ENCODE measurements at places on chromosomes 5 and 9. TPM values are rescaled to one million over a fixed set of nuclear protein-coding genes. Genes with fewer than 3 reads are reported as not detected.
A peak's percentile ranks its signal among the peaks of the same experiment; 100 is the strongest.

Gene FAM78A
- total RNA-seq = 128 TPM

- H3K27ac ChIP-seq = no peak overlapping the region
- no peak for DNase-seq
- H3K4me3 ChIP-seq = no peak overlapping the region
- H3K27me3 ChIP-seq = no peaks in the 10 kb centered on the region
- H3K36me3 ChIP-seq = peaks cover 23% of the 10 kb centered on the region
- H3K4me1 ChIP-seq = peaks cover 2% of the 10 kb centered on the region
Observed at GRCh38 chr9:15211815-15212495, 95.1 kb downstream of the TTC39B start.

- H3K27ac ChIP-seq = no peak overlapping the region
- H3K4me3 ChIP-seq = no peak overlapping the region
- H3K36me3 ChIP-seq = no peaks in the 10 kb centered on the region
- no peak for DNase-seq
- H3K27me3 ChIP-seq = peaks cover 2% of the 10 kb centered on the region
Observed at GRCh38 chr5:160458806-160459800, 37.4 kb downstream of the PTTG1 start.

DNA sequence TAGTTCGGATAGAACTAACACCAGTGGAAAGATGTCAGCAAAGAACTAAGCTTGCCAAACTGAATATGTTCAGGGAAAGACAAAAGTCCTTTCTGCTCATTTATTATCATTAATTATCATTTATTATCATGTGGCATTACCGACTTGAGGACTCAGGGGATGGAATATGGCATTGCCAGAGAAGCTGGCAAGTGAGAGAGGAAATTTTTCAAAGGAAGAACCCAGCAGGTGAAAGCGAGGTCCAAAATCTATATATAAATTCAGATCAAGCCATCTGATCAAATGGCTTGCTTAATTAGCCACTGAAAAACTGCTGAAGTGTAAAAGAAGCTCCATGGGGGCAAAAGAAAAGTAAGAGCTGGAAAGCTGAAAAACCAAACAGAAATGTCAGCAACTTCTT is 1049.6 kb upstream of the SEMA6A start:
- no peaks in the 10 kb centered on the region for H3K27me3 ChIP-seq
- DNase-seq = no peak
- no peak overlapping the region for H3K27ac ChIP-seq
- H3K4me1 ChIP-seq = no peaks in the 10 kb centered on the region

Gene PTPRD
- total RNA-seq = not detected

- H3K4me1 ChIP-seq = peaks cover 44% of the 10 kb centered on the region
- no peak overlapping the region for H3K27ac ChIP-seq
- H3K4me3 ChIP-seq = no peak overlapping the region
- DNase-seq = no peak
- peaks cover 15% of the 10 kb centered on the region for H3K36me3 ChIP-seq
- H3K27me3 ChIP-seq = no peaks in the 10 kb centered on the region
Observed at GRCh38 chr9:121363622-121363961, 6.5 kb downstream of the STOM start.

Gene ZNF366
- total RNA-seq = not detected

Gene CDX1
- not detected for total RNA-seq

DNA sequence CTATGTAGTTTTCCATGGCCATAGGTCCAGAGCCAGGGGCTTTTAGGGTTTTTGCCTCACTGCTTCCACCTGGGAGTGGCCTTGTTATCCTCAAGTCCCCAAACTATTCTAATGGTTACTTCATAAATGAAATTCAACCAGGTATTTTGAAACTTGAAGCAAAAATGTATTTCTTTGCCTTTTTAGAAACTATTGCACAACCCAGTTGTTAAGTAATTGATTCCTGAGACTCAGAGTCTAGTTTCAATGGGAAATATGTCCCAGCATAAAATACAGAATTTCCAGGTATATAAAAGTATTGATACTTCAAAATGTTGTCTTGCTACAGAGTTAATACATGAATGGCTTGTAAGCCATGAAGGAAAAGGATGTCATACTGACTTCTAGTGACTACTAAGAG is 456.2 kb upstream of the DAB2 start:
- no peaks in the 10 kb centered on the region for H3K4me1 ChIP-seq
- DNase-seq = no peak
- no peak overlapping the region for H3K4me3 ChIP-seq
- H3K27me3 ChIP-seq = peaks cover 2% of the 10 kb centered on the region
- no peak overlapping the region for H3K27ac ChIP-seq
- H3K36me3 ChIP-seq = no peaks in the 10 kb centered on the region

Gene ARID3C
- 0.46 TPM for total RNA-seq

DNA sequence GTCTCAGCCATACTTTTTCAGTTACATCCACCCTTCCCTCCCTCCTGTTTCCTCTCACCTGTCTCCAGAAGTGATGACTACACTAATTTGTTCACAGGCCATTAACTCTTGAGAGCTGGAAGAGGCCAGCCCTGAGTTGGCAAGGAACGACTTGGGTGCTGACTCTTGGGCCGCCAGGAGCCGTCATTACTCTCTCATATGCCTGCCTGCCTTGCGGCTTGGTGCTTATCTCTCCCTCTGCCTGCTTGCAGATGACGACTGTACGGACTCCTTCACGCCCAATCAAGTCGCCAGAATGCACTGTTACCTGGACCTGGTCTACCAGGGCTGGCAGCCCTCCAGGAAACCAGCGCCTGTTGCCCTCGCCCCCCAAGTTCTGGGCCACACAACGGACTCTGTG is 66.1 kb downstream of the PAPPA start:
- no peak for DNase-seq
- H3K36me3 ChIP-seq = no peaks in the 10 kb centered on the region
- no peak overlapping the region for H3K4me3 ChIP-seq
- no peaks in the 10 kb centered on the region for H3K4me1 ChIP-seq
- H3K27me3 ChIP-seq = no peaks in the 10 kb centered on the region

DNA sequence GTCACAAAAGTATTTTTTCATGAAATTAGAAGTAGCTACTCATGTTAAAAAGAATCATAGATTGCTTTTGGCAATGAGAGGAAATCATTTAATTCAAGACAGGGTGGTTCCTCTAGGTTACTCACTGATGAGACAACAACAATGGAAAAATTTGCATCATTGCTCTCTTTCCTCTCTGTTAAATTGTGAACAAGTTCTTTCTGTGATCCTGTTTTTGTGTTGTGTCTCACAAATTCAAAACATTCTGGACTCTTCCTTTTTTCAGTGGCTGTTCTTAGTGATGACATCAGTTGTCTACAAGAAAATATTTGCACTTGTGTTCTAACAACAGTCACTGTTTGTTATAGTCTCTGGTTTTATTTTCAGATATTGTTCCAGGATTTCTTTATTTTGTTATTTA is 95.3 kb downstream of the XRCC4 start:
- H3K4me3 ChIP-seq = no peak overlapping the region
- no peaks in the 10 kb centered on the region for H3K27me3 ChIP-seq
- H3K36me3 ChIP-seq = no peaks in the 10 kb centered on the region
- H3K27ac ChIP-seq = no peak overlapping the region

Gene PCDHB8
- total RNA-seq = not detected

Gene PNPLA7
- 4.4 TPM for total RNA-seq

- no peaks in the 10 kb centered on the region for H3K27me3 ChIP-seq
- H3K4me3 ChIP-seq = no peak overlapping the region
- peak overlapping the region; percentile 73 for H3K27ac ChIP-seq
- peaks cover 5% of the 10 kb centered on the region for H3K36me3 ChIP-seq
- peaks cover 77% of the 10 kb centered on the region for H3K4me1 ChIP-seq
- DNase-seq = no peak
Observed at GRCh38 chr9:128022886-128023285, 42.1 kb upstream of the EEIG1 start.

Gene CENPH
- 40.0 TPM for total RNA-seq

DNA sequence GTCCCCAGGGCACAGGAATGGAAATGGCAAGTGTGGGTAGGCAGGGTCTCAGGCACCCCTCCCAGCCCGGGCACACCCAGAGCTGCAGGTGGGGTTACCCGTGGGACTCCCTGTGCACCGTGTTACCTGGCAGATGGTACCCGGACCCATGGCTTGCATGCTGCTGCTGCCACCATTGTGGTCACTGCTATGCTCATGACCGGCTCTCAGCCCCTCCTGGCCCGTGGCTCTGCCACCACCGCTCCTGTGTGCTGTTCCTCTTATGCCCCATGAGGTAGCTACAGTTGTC is 21.7 kb upstream of the HMCN2 start:
- peaks cover 3% of the 10 kb centered on the region for H3K27me3 ChIP-seq
- H3K27ac ChIP-seq = no peak overlapping the region
- H3K36me3 ChIP-seq = no peaks in the 10 kb centered on the region
- H3K4me3 ChIP-seq = no peak overlapping the region

DNA sequence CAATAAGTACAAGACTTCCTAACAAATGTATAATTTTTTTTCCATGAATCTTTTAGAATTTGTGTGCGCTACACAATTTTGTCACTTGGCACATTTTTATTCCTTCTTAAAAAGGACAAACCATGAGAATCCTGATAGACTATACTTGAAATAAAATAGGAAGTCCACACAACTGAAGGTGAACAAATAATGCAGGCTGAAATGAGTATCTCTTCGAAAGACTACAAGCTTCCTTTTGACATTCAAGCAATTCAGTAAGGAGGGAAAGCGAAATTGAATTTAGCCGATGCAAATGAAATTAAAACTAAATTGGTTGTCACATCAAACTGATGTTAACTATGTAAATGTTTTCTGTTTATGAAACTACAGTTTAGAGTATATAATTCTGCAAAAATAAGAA is 374.4 kb upstream of the CCNH start:
- DNase-seq = no peak
- H3K36me3 ChIP-seq = no peaks in the 10 kb centered on the region
- H3K27me3 ChIP-seq = peaks cover 13% of the 10 kb centered on the region
- H3K4me3 ChIP-seq = no peak overlapping the region
- H3K27ac ChIP-seq = no peak overlapping the region
- H3K4me1 ChIP-seq = no peaks in the 10 kb centered on the region

GRCh38 chr5:141717043-141717442 is 35.0 kb upstream of the ARAP3 start:
- no peaks in the 10 kb centered on the region for H3K36me3 ChIP-seq
- peaks cover 9% of the 10 kb centered on the region for H3K27me3 ChIP-seq
- H3K4me3 ChIP-seq = no peak overlapping the region
- DNase-seq = no peak

DNA sequence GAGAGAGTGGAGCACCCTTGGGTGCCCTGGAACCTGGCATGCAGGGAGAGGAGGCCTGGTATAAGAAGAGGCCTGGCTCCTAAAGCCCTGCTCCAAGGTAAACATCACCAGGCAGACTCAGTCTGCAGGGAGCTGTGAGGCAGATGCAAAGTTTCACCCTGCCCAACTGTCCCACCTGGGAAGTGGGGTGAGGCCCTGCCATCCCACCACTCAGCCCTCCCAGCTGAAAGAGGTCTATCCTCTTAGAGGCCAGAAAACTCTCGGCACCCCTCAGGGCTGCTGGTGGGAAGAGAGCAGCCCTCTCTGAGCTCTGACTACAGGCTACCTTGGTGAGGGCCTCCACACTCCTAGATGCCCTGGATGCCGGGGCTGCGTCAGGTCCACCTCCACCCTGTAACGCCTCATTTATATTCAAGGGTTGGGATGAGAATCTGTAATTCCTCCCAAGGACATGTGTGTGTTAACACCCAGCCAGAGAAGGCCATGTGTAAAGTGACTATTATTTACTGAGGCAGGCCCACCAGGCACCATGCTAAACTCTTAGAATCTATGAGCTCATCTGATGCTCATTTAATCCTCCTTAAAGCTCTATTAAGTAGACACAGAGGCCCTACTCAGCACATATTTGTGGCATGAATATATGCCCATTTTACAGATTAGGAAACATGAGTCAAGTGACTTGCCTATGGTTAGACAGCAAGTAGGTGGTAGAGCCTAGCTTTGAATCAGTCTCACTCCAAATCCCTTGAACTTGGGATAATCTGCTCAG is 205.9 kb downstream of the FSTL4 start:
- H3K4me3 ChIP-seq = no peak overlapping the region
- H3K4me1 ChIP-seq = no peaks in the 10 kb centered on the region
- no peak overlapping the region for H3K27ac ChIP-seq
- no peak for DNase-seq
- no peaks in the 10 kb centered on the region for H3K36me3 ChIP-seq

- H3K4me3 ChIP-seq = no peak overlapping the region
- no peak for DNase-seq
- H3K4me1 ChIP-seq = no peaks in the 10 kb centered on the region
- H3K27me3 ChIP-seq = peaks cover 2% of the 10 kb centered on the region
- no peak overlapping the region for H3K27ac ChIP-seq
- H3K36me3 ChIP-seq = no peaks in the 10 kb centered on the region
Observed at GRCh38 chr5:88776692-88777091, 106.3 kb downstream of the MEF2C start.

- H3K36me3 ChIP-seq = no peaks in the 10 kb centered on the region
- DNase-seq = no peak
- H3K27ac ChIP-seq = no peak overlapping the region
- no peaks in the 10 kb centered on the region for H3K4me1 ChIP-seq
- H3K4me3 ChIP-seq = no peak overlapping the region
Observed at GRCh38 chr9:27645161-27645840, 72.0 kb upstream of the C9orf72 start.

GRCh38 chr9:93893899-93894690 is 61.1 kb downstream of the BARX1 start:
- H3K27ac ChIP-seq = no peak overlapping the region
- no peaks in the 10 kb centered on the region for H3K27me3 ChIP-seq

DNA sequence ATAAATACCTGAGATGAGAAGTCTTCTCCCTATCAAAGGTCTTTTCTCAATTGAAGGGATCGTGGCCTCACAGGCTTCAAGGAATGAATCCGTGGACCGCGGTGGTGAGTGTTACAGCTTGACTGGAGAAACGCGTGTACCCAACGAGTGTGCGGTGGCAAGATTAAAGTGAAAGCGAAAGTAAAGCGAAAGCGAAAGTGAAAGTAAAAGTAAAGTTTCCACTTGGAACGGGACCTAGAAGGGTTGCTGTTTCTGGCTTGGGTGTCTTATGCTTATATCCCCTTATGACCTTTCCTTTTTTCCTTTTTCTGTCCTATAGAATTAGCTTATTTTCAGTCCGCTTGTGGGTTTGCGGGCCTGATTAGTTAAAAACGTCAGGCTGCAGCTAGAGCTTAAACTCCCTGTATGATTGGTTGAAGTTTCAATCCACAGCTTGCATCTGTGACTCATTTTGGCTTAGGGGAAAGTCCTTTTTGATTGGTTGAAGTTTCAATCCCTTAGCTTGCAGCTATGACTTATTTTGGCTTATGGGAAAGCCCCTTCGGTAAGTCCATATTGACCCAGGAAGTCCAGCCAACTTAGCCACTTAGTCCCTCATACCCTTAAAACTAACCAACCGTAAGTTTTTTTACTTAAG is 924.3 kb upstream of the CDH10 start:
- DNase-seq = no peak
- peaks cover 2% of the 10 kb centered on the region for H3K4me1 ChIP-seq
- H3K27ac ChIP-seq = peak overlapping the region; percentile 50

Gene NME5
- total RNA-seq = not detected

Gene TESK1
- total RNA-seq = 29.8 TPM

GRCh38 chr9:78103971-78104433 is 72.4 kb upstream of the GNAQ start:
- H3K4me3 ChIP-seq = peak overlapping the region; percentile 17
- peak; percentile 67 for DNase-seq
- no peaks in the 10 kb centered on the region for H3K27me3 ChIP-seq
- peaks cover 30% of the 10 kb centered on the region for H3K36me3 ChIP-seq
- peak overlapping the region; percentile 76 for H3K27ac ChIP-seq
- peaks cover 48% of the 10 kb centered on the region for H3K4me1 ChIP-seq

GRCh38 chr9:35932735-35933134 is 23.4 kb downstream of the SPAAR start:
- peak overlapping the region; percentile 7 for H3K27ac ChIP-seq
- H3K4me3 ChIP-seq = no peak overlapping the region
- H3K4me1 ChIP-seq = peaks cover 18% of the 10 kb centered on the region
- H3K36me3 ChIP-seq = peaks cover 1% of the 10 kb centered on the region
